IPS DF 6.9 (cell line): ENCODE measurements at places on chromosomes 16 and 17.

GRCh38 chr17:13350466-13350865 is 251.3 kb downstream of the HS3ST3A1 start:
- no peak overlapping the region for H3K4me3 ChIP-seq
- no peaks in the 10 kb centered on the region for H3K4me1 ChIP-seq
- H3K27me3 ChIP-seq = no peaks in the 10 kb centered on the region

- no peaks in the 10 kb centered on the region for H3K27me3 ChIP-seq
- no peaks in the 10 kb centered on the region for H3K4me1 ChIP-seq
- no peak overlapping the region for H3K27ac ChIP-seq
- H3K36me3 ChIP-seq = no peaks in the 10 kb centered on the region
- DNase-seq = no peak
Observed at GRCh38 chr17:34710226-34710625, 130.8 kb downstream of the TMEM132E start.

GRCh38 chr16:5916711-5917191 is 819.2 kb upstream of the EEF2KMT start:
- H3K27me3 ChIP-seq = no peaks in the 10 kb centered on the region
- H3K4me1 ChIP-seq = peaks cover 3% of the 10 kb centered on the region; the same call in 1 of the 2 replicates
- DNase-seq = no peak
- no peak overlapping the region for H3K4me3 ChIP-seq
- no peaks in the 10 kb centered on the region for H3K36me3 ChIP-seq

DNA sequence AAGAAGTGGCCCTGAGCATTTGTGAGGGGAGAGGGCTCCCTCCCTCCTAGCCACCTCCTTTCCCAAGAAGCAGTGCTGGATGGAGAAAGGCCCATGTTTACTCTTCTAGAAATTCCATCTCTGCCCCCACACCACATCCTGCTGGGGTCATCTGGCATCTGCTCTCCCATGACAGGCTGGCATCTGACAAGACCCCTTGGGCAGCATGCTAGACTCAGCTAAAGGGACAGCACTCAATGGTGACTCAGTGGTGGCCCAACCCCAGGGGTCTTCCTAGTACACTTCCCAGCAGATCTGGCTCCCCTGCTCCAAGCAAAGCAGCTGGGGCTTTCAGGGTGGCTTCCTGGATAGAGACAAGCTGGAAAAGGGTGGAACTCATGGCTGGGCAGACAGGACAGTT is 14.4 kb downstream of the SLC38A7 start:
- no peaks in the 10 kb centered on the region for H3K4me1 ChIP-seq
- no peak for DNase-seq
- H3K27me3 ChIP-seq = no peaks in the 10 kb centered on the region
- peaks cover 6% of the 10 kb centered on the region for H3K36me3 ChIP-seq

GRCh38 chr17:8935191-8935590 is 30.3 kb downstream of the PIK3R5 start:
- H3K36me3 ChIP-seq = no peaks in the 10 kb centered on the region
- peaks cover 4% of the 10 kb centered on the region; the same call in 1 of the 2 replicates for H3K4me1 ChIP-seq
- H3K27ac ChIP-seq = no peak overlapping the region
- no peak overlapping the region for H3K4me3 ChIP-seq
- no peaks in the 10 kb centered on the region for H3K27me3 ChIP-seq

DNA sequence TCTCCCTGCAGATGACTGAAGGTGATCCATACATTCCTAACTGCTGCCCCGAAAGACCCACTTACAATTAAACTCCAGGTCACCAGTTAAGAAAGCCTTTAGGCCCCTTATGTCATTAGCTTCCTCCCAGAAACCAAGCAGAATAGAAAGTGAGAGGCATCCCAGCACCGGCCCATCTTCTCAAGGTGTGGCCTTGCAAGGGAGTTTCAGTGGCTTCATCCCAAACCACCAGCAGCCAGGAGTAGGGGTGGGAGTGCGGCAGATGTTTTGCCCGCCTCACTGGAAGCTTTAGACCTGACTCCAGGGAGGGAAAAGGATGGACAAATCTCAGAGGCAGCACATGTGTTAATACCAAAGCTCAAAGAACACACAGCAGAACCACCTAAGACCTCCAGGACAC is 5.1 kb downstream of the ZFHX3 start:
- H3K36me3 ChIP-seq = no peaks in the 10 kb centered on the region
- peaks cover 12% of the 10 kb centered on the region for H3K4me1 ChIP-seq
